ENCODE measurements at places on chromosomes 2 and 18.

GRCh38 chr18:34691614-34692013 is 18.5 kb upstream of the DTNA start:
- no peak for DNase-seq

DNA sequence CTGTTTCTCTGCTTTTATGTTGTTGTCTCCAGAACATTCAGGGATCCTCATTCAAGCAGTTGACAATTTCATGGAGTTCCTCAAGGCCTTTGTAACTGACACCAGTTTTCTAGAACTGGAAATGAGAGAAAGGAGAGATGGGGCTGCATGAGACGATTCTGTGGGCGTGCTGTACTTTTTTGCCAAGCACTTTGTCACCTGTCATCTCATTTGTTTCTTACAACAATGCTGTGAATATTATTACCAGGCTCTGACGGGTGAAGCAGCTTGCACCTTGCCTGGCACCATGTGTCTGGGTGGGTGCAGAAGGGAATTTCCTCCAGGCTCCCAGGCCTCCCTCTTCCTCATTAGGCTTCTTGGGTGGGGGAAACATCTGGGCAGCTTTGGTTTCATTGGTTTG is 22.2 kb upstream of the ATOH8 start:
- DNase-seq = no peak

DNA sequence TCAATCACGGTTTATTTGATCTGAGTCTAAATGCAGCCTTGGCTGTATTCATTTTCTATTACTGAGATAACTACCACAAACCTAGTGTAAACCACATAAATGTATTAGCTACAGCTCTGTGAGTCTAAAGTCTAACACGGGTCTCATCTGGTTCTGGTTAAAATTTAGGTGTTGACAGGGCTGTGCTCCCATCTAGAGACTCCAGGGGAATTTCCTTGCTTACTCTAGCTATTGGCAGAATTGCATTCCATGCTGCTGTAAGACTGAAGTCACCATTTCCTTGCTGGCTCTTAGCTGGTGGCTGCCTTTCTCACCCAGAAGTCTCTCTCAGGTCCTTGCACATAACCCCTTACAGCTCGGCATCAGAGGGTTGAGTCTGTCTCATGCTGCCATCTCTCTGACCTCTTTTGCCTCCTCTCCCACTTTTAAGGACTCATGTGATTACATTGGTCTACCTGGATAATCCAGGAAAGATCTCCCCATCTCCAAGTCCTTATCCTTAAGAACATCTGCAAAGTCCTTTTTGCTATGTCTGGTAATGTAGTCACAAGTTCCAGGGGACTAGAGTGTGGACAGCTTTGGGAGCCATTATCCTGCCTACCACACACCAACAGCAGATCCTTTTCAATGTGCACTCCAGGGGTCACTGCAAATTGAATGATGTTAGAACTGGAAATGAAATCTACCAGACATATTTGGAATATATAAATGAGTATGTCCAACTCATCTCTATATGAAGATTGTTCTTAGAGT is 207.0 kb upstream of the AGAP1 start:
- DNase-seq = peak; percentile 83

GRCh38 chr18:49279487-49279886 is 181.0 kb downstream of the DYM start:
- no peak for DNase-seq

GRCh38 chr2:154291927-154292326 is 406.6 kb upstream of the KCNJ3 start:
- no peak for DNase-seq

DNA sequence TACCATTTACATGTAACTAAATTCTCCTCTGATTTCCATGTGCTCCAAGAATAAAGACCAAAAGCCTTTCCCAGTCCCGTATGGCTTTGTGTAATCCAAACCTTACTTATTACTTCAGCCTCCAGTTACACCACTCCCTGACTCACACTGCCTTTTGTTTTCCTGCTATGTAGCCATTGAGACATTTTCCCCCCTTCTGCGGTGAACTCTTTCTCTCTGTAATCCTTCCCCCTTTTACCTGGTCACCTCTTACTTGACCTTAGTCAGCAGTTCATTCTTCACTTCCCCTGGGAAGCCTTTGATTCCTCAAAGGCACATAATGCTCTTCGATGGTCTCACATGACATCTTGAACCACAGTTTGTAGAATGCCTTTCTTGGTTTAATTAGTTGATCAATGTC is 256.0 kb upstream of the FANCL start:
- peak; percentile 12 for DNase-seq

- peak; percentile 50 for DNase-seq
Observed at GRCh38 chr2:235827585-235827992, 333.7 kb downstream of the AGAP1 start.

DNA sequence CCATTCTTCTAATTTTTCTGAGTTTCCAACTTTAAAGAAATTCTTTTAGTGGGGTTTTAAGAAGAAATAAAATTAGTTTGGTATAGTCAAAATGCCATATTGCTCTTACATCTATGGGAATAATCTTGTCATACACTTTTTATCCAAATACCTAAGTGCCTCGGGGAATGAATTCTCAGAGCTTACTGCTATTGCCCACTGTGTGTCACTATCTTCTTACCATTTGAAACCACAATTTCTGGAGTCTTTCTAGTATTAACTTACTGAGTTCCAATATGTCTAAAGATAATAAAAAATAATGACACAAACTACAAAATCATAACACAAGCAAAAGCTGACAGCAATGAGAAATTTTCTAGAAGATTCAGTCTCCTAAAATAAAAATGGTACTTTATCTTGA is 23.7 kb upstream of the DNAH6 start:
- peak; percentile 20 for DNase-seq

- no peak for DNase-seq
Observed at GRCh38 chr2:226702376-226702775, 97.2 kb downstream of the IRS1 start.

- no peak for DNase-seq
Observed at GRCh38 chr2:196504788-196505187, 134.7 kb upstream of the CCDC150 start.

DNA sequence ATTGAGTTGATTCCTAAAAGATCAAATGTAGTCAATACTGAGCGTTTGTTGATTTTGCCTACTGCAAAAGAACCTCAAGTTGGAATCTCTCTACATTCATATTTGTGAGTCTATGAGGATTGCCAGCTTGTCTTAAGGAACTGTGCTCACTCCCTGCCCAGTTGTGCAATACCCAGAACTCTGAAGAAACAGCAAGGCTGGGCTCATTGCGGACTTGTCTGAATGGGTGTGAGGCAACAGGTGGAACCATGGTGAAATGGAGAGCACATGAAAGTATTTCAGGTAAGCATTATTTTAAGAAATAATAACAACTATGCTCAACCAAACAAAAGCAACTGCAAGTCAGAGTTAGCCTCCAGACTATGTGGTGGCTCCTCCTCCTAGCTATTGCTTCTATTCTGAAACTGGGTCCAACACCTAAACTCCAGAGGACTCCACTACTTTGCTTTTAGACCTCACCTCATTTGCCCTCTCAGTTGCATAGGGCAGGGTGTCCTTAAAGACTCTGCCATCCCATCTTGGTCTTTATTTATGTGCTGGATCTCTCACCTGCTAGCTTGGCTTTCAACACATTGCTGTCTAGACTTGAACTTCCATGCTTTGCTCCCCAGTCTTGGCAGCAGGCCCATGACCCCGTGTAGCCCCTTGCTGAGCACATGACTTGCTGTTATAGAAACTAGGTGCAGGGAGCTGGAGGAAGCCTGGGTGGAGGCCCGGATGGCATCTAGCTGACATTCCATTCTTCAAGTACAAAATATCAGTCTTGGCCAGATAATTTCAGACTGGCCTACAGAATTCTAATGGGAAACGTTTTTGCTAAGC is 94.8 kb upstream of the ARL5A start:
- DNase-seq = peak; percentile 9

- DNase-seq = peak; percentile 89
Observed at GRCh38 chr2:160751021-160751420, 257.4 kb upstream of the RBMS1 start.

DNA sequence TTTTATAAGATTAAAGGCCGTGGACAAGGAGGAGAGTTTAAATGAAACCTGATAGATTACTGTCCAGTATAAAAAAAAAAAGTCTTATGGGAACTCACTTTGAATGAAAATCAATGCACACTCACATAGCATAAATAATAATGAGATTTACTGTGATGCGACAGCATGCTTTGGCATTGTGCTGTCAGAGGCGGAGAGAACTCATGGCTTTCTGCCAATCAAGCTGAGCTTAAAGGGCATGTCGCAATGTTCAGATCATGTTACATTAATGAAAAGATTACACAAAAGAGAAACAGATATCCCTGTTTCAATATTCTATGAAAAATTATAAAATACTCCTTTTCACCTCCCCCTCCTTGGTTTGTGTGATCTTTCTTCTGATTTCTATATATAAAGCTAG is 310.8 kb downstream of the ERBB4 start:
- DNase-seq = peak; percentile 93

DNA sequence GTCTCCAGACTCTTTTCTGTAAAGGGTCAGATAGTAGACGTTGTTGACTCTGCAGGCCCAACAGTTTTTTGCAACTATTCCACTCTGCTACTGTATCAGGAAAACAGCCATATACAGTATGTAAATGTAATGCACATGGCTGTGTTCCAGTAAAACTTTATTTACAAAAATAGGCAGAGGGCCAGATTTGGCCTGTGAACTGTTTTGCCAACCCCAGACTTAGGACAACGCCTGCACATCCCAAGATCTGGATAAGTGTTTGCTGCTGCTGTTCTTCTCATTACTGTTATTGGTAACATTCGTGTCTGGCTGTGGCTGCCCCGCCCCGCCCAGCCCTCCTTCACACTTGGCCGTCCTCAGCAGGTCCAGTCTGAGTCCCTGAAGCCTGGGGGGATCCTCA is 94.6 kb upstream of the MCFD2 start:
- DNase-seq = no peak

- no peak for DNase-seq
Observed at GRCh38 chr2:71929482-71929772, 218.2 kb downstream of the CYP26B1 start.

GRCh38 chr2:45330637-45331409 is 280.2 kb downstream of the SRBD1 start:
- DNase-seq = peak; percentile 67

- no peak for DNase-seq
Observed at GRCh38 chr18:79314838-79315388, 80.8 kb upstream of the NFATC1 start.

GRCh38 chr18:34631093-34631966 is 78.8 kb upstream of the DTNA start:
- no peak for DNase-seq

GRCh38 chr2:73970850-73971471 is 13.7 kb upstream of the TET3 start:
- DNase-seq = peak; percentile 44

- DNase-seq = peak; percentile 82
Observed at GRCh38 chr2:107001964-107002696, 116.2 kb upstream of the ST6GAL2 start.

DNA sequence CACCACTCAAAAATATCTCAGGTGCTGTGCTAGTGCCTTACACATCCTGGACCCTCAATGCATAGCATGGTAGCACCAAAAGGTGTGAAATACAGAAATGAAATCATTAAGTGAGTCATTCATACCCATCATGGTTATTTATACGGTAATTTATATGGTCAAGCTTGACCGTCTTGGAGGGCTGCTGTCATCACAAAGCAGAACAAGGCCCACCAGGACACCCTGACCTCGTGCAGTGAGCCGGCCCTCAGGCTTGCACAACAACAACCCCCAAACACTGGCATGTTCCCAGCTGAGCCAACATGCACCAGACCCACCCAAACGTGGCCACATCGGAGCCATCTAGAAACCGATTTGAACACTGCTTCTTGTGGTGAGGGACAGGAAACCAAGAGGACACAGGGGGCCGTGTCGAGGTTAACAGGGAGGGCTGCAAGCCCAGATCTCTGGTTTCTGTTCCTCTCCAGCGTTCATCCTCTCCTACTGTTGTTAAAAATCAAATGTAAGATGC is 378.5 kb upstream of the ID2 start:
- no peak for DNase-seq

GRCh38 chr2:219082332-219082958 is 21.7 kb upstream of the IHH start:
- no peak for DNase-seq

GRCh38 chr2:129984426-129984825 is 5.0 kb downstream of the RAB6C start:
- DNase-seq = no peak

DNA sequence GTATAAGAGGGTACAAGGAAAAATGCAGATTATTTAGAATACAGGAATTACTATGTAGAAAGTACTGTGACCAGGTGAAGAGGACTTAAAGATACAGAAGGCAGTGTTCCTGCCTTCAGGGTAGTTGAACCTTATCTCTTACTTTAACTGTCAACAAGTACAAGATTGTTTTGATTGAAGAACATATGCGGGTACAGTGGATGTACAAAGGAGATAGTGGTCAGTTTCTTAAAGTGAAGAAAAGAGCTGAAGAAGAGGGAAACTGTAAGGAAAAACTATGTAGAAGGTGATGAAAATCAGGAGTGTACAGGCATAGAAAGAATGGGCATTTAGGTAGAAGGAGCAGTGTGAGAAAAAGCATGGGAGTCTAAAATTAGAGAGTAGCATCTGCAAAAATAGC is 2.2 kb downstream of the RALBP1 start:
- DNase-seq = no peak

DNA sequence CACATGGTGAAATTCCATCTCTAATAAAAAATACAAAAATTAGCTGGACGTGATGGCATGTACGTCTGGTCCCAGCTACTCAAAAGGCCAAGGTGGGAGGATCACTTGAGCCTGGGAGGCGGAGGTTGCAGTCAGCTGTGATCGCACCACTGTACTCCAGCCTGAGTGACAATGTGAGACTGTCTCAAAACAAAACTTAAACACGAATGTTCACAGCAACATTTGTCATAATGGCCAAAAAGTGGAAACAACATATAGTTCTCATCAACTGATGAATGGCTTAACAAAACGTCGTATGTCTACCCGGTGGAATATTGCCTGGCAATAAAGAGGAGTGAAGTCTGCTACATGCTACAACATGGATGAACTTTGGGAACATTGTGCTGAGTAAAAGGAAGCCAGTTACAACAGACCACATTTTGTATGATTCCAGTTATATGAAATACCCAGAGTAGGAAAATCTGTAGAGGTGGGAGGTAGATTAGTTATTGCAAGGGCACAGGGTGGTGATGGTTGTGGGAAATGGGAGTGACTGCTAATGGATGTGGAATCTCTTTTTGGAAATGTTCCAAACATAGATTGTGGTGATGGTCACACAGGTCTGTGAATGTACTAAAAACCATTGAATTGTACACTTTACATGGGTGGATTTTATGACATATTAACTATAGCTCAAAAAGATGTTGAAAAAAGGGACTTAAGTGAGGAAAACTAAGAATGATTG is 478.2 kb downstream of the PTPRM start:
- DNase-seq = peak; percentile 40

GRCh38 chr2:137387044-137387443 is 577.2 kb upstream of the HNMT start:
- DNase-seq = no peak

GRCh38 chr2:31660165-31660564 is 79.4 kb upstream of the SRD5A2 start:
- peak; percentile 3 for DNase-seq
